Suppressor macrophage treated with lipopolysaccharide for 1 hour (primary cell): ENCODE measurements at places on chromosomes 13 and 19.
A peak's percentile ranks its signal among the peaks of the same experiment; 100 is the strongest.

GRCh38 chr19:11364935-11365334 is 9.5 kb upstream of the SWSAP1 start:
- DNase-seq = no peak

- DNase-seq = no peak
Observed at GRCh38 chr19:46659151-46660007, 1.6 kb downstream of the DACT3 start.

GRCh38 chr13:60329221-60329923 is 67.6 kb upstream of the TDRD3 start:
- DNase-seq = peak; percentile 24

GRCh38 chr13:82758044-82758443 is 1124.2 kb downstream of the SLITRK1 start:
- DNase-seq = no peak

DNA sequence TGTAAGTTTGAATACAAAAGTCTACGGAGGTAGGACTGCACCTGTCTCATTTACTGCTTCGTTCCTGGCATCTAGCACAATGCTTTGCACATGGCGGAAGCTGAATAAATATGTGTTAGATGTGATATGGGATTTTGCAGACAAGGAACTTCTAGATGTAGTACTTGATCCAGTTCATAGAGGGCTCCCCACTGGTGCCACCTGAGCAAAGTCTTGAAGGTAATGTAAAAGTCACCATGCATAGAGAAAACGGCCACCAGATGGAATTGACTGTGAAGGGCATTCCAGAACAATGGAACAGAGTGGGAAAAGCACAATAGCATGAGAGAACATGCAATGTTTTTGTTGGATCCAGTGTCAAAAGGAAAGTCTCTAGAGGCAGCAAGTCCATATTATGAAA is 209.3 kb downstream of the HS6ST3 start:
- DNase-seq = no peak

- DNase-seq = no peak
Observed at GRCh38 chr19:53531457-53531856, 6.5 kb upstream of the ZNF331 start.
